ENCODE measurements at places on chromosomes 7 and 10.

DNA sequence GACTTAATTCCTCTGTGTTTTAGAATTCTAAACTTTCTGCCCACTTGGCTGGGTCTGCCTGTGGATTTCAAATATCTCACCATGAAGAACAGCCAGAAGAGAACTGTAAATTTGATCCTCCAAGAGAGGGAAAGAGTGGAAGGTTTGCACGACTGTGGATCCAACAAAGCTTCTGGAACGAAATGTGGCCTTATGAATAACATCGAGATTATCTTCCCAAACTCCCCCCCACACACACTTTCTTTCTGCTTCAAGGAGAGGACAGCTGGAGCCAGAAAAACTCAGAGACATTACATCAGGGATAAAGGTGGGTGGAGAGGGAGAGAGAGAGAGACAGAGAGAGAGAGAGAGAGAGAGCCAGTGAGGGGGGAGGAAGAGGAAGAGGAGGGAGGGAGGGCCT is 570.1 kb upstream of the MGMT start:
- no peak for DNase-seq

DNA sequence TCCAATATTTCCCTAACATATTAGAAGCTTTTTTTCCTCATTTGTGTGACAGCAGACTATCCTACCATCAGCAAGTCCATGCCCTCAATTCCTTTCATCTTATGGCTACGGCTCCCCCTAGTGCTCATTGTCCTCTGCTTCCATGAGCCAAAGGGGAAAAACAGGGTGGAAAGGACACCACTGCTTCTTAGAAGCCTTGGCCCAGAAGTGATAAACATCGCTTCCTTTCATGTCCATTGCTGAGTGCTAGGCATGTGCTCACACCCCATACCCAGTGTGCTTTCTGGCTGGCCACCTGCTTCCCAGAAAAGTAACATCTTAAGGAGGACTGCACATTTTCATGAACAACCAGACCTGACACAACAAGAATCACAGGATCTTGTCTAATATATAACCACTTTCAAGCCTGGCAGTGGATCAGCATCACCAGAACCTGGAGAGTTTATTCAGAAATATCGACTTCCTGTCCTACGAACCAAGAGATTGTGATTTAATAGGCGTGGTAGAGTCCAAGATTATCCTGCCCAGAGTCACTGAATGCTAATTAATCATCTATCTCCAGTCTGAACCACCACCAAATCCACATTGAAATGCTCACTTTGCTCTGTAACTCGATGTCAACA is 650.5 kb upstream of the SORCS1 start:
- peak; percentile 33 for DNase-seq

GRCh38 chr10:73480158-73480557 is 15.7 kb downstream of the PPP3CB start:
- no peak for DNase-seq

DNA sequence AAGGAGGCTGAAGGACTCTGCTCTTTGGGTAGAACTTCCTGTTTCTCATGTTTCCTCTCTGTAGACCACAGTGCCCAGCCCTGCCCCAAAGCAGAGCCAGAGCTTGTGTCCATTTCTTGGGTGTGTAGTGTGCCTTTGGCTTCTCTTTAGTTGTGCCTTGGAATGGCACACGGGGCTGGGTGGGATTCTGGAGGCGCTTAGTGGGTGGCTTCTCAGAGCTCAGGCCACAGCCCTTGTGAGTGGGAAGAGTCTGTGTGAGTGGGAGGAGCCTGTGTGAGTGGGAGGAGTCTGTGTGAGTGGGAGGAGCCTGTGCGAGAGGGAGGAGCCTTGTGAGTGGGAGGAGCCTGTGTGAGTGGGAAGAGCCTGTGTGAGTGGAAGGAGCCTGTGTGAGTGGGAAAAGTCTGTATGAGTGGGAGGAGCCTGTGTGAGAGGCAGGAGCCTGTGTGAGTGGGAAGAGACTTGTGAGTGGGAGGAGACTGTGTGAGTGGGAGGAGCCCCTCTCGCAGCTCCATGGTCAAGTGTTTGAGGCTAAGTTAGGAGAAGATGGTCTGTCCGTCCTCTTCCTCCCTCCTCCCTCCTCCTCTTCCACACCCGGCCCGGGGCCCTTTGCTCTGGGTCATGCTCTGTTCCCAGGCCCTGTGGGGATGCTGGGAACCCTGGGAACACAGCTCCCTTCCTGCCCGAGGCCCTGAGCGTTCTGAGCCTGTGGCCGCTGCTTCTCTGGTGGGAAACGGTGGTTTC is 153.0 kb downstream of the GRK5 start:
- no peak for DNase-seq

- DNase-seq = no peak
Measured at GRCh38 chr10:14131261-14131960, 199.3 kb downstream of the FRMD4A start.

DNA sequence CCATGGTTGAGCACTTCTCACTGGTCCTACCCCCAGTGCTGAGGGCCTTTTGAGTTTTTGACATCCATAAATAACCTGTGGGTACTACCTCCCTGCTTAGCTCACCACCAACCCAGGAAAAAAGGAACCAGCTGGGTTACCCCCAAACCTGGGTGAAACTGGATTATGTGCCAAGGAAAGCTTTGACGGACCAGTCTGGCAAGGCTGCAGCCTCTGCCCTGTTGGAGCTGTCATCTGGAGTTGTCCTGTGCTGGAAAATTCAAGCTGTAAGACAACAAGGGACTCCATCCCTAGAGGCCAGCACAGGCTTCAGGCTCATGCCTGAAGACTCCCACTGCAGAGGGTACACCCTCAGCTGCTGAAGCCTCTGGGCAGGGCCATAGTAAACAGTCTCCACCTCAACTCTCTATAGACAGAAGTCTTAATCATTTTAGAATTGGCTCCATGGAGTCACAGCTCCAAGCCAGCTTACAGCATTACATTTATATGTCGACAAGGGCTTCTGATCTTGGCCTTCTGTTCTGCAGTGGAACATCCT is 115.5 kb upstream of the AFAP1L2 start:
- DNase-seq = no peak

DNA sequence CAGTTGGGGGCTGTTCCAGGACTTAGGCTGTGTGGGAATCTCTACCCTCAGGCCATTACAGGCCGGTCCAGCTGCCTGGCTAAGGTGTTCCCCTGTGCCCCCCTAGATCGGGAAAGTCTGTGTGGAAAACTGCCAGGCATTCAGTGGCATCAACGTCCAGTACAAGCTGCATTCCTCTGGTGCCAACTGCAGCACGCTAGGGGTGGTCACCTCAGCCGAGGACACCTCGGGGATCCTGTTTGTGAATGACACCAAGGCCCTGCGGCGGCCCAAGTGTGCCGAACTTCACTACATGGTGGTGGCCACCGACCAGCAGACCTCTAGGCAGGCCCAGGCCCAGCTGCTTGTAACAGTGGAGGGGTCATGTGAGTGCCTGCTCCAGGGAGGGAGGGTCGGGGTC is 27.1 kb upstream of the CSGALNACT2 start:
- DNase-seq = no peak

DNA sequence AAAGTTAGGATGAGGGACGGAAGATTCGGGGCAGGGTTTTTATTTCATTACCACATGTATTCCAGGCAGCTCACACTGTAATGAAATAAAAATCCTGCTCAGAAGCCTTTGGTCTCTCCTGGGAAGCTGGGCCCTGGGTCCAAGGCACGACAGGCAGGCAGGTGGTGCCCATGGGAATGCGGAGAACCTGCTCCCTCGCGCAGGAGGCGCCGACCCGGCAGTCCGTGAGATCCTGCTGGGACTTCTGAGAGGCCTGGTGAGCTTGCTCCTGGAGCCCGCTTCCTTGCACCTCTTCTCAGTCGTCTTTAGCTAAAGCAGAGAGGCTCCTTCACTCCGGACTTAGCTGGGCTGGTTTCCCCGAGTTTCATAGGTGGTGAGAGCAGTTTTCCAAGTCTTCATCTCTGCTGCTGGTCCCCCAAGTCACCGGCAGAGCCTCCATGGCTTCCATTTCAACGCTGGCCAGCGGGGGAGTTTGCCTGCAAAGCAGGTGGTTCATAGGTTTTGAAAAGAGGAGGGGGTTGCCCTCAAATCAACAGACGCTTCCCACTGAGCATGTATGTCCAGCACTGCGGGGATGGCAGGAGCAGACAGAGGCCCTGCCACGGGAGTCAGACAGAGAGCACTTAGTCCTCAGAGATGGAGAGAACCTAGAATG is 24.5 kb downstream of the IL15RA start:
- DNase-seq = no peak

All from NCI-H2029 (cell line).